ENCODE measurements at places on chromosomes 2 and 18. TPM values are rescaled to one million over a fixed set of nuclear protein-coding genes. Genes with fewer than 3 reads are reported as not detected.

GRCh38 chr18:44715245-44715644 is 34.6 kb downstream of the SETBP1 start:
- peak; percentile 18 for ATAC-seq

Gene SLC14A1
- total RNA-seq, result 0.52 TPM

DNA sequence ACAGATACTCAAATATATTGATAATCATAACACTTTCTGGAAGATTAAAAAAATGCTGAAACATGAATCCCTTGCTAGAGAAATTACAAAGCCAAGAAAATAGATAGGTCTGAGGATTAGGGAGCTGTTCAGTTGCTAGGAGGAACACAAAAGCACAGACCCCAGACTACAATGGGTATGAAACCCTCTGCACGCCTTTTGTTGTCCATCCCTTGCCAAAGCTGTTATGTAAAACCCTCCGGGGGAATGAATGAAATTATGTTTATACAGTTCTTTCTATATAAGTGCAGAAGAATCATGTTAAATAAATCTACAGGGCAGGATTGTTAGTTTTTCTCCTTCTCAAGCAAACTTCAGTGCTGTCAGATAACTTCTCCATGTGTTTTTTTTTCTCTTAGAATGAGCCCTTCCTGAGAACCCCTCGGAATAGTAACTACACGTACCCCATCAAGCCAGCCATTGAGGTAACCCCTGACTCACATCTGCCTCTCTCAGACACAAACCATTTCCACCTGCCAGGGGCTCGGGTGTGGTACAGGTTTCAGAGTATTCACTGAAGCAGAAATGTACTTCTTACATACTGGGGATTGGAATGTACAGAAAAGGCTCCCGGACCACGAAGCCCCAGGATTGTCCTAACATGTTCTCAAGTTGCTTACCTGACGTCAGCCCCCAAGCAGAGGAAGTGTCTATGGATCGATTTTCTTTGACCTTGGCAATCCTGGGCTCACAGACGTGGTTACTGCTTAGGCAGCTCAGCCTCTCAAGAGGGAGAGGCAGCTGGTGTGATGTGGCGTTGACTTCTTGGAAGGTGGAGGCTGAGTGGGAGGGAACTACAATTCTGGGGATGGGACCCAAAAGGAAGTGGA is 118.0 kb downstream of the PLB1 start:
- ATAC-seq, result peak; percentile 88

DNA sequence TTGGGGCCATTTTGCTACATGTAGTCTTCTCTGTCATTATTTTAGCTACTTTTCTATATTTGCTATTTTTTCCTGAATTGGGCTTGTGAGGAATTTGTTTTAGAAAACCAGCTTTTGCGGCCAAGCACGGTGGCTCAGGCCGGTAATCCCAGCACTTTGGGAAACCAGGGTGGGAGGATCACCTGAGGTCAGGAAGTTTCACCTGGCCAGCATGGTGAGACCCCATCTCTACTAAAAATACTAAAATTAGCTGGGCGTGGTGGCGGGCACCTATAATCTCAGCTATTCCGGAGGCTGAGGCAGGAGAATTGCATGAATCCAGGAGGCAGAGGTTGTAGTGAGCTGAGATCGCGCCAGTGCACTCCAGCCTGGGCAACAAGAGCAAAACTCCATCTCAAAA is 4.7 kb downstream of the SEPTIN2 start:
- ATAC-seq, result no peak

GRCh38 chr2:102737431-102737830 is 24.4 kb upstream of the TMEM182 start:
- ATAC-seq, result no peak

GRCh38 chr2:198127627-198128026 is 323.2 kb downstream of the PLCL1 start:
- ATAC-seq, result peak; percentile 57

DNA sequence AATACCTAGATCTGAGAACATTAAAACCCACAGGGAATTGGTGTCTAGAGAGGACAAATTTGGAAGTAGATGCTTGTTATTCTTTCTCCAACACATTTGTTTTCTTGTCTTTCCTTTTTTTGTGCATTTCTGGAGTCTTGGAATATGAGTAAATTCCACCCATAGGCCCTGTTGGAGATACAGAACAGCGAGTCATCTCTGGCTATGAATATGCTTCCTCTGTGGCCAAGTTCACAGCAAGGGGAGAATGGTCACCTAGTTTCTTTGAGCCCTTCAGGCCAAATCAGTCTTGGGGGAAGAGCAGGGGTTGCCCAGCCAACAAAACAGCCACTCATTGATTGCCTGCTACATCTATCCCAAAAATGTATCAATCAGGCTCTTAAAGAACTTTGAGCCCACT is 31.3 kb downstream of the SP140L start:
- ATAC-seq, result no peak

Gene GPBAR1
- not detected for total RNA-seq

DNA sequence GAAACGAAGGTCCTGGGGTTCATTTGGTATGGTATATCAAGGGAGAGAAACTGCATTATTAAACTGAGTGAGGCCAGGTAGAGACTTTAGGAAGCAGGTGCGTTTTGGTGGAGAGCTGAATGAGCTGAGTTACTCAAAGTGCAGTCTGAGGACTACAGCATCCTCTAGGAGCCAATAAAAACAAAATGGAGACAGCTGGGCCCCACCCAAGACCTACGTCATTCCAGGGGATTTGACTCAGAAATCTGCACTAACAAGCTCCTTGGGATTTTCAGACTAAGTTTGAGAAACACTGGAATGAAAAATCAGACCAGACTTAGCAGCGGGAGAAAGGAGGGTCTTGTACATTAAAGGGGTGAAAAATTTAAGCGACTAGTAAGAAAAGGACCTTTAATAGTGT is 131.5 kb downstream of the UXS1 start:
- ATAC-seq, result no peak

Gene EVA1A
- total RNA-seq, result 0.56 TPM

DNA sequence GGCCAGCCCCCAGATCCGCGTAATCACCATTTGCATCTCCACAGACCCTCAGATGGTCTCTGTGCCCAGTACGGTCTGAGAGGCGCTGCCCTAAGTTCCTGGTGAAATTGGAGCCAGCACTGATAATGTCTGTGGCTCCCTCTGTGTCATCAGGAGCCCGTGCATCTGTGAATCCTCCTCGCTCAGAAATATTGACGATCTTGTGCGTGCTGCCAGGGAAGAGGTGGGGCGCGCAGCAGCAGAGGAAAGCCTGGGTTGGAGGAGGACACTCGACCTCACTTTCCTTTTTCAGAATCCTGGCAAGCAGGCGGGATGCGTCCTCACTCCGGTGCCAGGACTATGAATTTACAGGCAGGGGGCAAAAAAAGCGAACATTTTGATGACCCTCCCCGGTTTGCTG is 686.1 kb upstream of the SALL3 start:
- ATAC-seq, result no peak

GRCh38 chr2:45318686-45319085 is 292.4 kb downstream of the SRBD1 start:
- ATAC-seq, result no peak

GRCh38 chr2:219272356-219272755 is 6.8 kb upstream of the DNAJB2 start:
- ATAC-seq, result no peak

Gene LDAH
- total RNA-seq, result 10.8 TPM

GRCh38 chr2:170716851-170717598 is 1.9 kb downstream of the SP5 start:
- ATAC-seq, result peak; percentile 20

- ATAC-seq, result peak; percentile 48
These were observed 41.9 kb downstream of the LPIN2 start for GRCh38 chr18:2970772-2971659.

DNA sequence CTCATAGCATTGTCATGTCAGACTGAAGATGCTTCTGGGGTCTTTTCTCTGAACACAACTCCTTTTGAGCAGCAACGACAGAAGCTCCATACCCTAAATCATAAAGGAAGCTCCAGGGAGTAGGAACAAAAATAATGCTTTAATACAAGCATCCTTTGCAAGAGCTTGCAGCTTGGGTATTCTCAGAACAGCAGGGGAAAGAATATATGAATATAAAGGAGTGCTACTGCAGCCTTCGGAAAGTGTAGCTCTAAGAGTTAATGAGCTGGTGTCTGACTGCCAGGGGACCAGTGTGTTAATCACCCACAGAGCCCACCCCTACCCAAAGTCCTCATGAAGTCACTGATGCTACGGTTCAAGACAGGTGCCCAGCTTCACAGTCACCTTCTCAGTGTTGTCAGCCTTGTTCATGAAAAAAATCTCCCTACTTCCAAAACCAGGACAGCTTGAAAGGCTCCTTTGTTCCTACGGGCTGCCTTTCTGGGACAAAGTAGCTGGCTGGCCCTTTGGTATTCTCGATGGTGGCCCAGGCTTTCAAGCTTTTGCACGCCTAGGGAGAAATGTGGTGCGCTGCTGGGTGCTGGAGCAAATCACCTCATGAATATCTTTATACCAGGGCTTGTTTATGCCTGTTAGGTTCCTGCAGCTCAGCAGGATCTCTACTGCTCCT is 259.7 kb downstream of the CMPK2 start:
- ATAC-seq, result no peak

GRCh38 chr2:75527676-75528075 is 33.1 kb downstream of the EVA1A start:
- ATAC-seq, result no peak

DNA sequence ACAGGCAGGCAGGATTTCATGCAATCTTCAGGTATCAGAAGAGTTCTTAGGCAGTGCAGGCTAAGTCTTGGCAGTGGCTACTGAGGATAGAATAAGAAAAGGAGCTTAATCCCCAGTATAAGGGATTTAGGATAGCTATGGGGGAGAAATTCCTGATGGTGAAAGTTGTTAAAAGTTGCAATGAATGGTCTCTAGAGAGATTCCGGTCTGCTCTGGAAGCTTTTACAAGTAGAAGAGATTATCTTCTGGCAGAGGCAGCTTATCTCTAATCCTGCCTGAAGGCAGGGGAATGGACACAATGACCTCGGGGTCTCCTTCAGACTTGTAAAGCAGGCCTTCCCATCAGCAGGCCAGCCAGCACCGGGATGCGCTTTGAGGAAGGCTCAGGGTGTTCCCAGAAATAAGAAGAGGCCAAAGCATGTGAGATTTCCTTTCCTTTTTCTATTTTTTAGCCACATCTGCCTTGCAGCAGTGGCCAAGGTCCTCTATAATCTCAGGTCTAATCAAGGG is 253.9 kb upstream of the KLHL29 start:
- no peak for ATAC-seq

DNA sequence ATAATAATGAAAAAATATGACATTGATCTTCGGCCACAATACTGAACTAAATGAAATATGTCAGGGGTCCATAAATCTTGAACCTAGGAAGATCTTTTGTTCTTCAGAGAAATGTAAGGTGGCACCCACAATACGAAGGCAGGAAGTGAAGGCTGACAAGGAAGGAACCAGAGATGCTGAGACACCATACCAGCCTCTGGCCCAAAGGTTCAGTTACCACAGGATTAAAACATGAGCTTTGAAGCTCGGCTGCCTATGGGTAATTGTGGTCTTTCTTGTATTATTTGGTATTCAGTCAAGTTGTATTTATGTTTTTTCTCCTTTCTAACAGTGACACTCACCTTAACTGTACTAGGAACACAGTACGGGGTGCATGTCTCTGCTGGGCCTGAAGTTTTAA is 448.8 kb upstream of the SETBP1 start:
- no peak for ATAC-seq

DNA sequence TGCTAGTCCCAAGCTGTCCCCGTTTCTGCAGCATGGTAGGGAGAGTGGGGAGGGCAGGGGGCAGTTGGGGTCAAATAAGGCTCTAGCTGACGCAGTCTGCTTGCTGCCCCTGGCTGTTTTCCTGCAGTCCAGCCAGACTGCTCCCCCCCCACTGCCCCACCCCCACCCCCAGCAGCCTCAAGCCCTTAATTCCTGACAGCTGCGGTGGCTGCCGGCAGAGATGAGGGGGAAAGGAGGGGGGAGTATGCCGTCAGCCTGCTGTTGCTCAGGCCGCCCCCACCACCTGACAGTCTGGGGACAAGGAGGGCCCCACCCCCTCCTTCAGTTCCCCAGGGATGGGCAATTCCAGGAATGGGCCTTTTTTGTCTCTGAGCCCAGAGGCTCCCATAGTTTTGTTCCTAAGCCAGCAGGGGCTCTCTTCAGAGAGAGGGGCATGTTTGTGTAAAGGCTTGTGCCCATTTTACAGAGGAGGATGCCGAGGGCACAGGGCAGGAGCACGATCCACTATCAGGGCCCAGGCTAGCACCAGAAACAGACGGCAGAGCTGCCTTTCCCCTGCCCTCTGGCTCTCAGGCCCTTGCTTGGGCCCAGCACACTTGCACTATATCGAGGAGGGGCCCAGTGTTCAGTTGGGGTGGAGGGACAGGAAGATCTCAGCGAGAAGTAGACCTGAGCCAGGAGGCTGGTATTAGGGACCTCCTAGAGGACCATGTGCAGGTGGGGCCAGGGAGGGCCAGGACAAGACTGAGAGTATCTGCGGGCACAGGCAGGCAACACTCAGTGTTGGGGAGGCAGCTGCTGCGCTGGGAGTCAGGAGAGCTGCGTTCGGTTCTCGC is 1.5 kb upstream of the WNT10A start:
- no peak for ATAC-seq

Gene CPLX4
- total RNA-seq, result not detected

DNA sequence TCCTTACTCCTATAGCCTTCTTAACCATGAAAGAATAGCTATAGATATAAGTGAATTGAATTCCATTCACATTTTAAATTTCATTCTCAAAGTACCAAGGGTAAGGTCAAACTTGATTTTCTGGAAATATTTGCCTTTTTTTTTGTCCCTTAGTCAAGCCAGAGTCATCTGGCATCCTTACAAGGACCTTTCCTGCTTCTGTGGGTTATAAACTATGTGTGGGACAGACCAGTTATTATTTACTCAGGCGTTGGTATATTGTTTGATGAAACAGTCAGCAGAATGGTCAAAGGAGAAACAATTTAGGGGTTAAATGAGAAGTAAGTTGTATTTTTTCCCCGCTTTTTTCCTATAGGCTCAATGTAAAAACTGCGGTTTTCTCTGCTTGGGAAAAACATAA is 1103.2 kb upstream of the ZEB2 start:
- ATAC-seq, result no peak

DNA sequence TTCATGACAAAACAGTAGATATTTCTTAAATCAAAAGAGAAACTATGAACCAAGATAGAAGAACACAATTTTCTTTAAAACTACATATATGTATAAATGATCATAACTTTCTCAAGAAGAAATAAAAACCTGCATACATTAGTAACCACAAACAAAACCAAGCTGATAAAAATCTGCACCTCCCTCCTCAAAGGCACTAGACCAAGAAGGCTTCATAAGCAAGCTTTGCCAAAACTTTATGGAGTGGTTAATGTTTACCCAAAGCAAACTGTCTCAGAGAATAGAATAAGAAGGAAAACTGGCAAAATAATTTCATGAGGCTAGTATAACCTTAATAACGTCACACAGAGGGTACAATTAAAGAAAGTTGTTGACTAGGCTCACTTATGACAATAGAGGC is 138.3 kb downstream of the ZBTB7C start:
- ATAC-seq, result no peak

Gene SLC5A6
- total RNA-seq, result 15.6 TPM

Gene CPO
- not detected for total RNA-seq

Gene ANO7
- total RNA-seq, result 0.12 TPM

Gene AAMP
- total RNA-seq, result 67.0 TPM

Gene CYP27A1
- 4.9 TPM for total RNA-seq

Gene CRIM1
- 15.2 TPM for total RNA-seq

- ATAC-seq, result no peak
These were observed 275.2 kb downstream of the DSEL start for GRCh38 chr18:67241299-67241698.

Gene VWC2L
- not detected for total RNA-seq

Gene MOCOS
- 16.0 TPM for total RNA-seq

Gene ASXL3
- 0.32 TPM for total RNA-seq
